ENCODE measurements at places on chromosomes 11 and 22.

DNA sequence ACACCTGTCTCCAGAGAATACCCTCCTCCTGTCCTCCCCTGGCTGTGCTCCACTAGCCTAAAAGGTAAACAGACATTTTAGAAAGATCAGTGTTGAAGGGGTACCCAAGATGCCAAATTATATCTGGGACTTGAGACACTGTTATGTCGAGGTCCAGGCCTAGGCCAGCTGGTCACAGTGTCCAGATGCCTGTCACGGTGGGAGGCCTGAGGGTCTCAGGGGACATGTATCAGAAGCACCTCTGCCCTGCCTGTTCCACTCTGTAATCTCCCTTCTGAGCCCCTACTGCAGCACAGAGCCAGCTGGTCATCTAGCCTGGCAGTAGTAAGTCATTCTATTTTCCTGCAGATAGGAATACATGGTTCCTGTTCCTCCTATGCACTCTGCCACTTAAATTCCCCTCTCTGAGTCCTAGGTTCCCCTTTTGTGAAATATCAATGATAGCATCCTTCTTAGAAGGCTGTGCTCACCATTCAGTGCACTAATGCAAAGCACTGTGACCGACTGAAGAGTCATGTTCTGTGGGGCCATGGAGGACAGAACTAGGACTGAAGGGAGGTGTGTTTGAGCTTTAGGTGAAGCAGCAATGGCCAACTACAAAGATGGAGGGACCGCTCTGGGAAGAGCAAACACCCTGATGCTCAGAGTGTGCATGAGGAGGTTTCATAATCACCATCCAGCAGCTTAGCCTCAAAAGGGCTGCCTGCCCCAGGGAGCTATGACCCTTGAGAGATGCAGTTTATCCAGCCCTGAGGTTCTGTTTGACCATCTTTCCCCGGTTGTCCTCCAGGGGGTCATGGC lies 44.8 kb upstream of the TUB start:
- no peak for DNase-seq

- no peak for DNase-seq
Measured at GRCh38 chr11:95674657-95675358, 114.8 kb downstream of the FAM76B start.

GRCh38 chr11:3205261-3206155 lies 13.1 kb downstream of the MRGPRG start:
- DNase-seq, result no peak

GRCh38 chr22:19120829-19121630 lies 1.2 kb downstream of the DGCR2 start:
- DNase-seq, result no peak

DNA sequence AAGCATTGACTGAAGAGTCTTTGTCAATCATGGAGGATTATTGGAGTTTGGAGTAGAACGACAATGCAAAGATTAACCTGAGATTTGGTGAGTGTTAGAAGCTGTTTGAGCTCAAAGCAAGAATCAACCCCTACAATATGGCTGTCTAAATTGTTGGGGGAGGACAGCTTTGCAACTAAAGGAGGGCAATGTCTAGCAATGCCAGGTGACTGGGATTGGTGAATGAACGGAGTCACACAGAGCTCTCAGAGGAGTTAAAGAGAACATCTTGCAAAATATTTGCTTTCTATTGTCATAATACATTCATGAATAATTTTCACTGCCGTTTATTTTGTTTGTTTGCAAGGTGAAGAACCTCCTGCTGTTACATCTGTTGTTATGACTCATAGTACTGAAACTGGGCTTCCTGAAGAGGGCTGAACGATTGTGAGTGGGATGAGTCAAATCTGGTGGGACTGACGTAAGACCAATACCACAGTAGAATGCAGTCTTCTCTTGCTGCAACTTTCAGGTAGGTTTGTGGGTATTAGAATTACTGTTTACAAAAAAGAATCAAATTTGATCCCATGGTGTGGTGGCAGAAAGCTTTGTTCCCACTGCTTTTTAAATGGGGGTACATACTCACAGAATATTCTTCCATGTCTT lies 281.9 kb downstream of the CADM1 start:
- DNase-seq, result peak; percentile 79

GRCh38 chr11:134517621-134518293 lies 105.7 kb upstream of the B3GAT1 start:
- DNase-seq, result no peak

DNA sequence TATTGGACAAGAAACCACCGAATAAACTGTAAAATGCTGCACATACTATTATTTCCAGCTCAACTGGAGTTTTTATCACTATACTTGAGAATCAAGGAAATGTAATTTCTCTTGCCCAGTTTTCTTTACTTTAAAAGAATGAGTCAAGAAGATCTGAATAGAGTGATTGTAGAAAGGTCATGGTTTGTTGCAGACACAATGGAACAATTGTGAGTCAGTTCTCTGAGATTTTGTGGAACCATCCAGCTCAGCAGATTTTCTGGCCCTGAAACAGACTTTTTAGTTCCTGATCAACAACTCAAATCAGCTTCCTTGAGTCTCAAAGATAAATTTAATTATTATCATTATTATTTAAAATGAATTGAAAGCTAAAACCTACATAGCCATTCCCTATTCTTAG lies 1.3 kb downstream of the TCN1 start:
- no peak for DNase-seq

DNA sequence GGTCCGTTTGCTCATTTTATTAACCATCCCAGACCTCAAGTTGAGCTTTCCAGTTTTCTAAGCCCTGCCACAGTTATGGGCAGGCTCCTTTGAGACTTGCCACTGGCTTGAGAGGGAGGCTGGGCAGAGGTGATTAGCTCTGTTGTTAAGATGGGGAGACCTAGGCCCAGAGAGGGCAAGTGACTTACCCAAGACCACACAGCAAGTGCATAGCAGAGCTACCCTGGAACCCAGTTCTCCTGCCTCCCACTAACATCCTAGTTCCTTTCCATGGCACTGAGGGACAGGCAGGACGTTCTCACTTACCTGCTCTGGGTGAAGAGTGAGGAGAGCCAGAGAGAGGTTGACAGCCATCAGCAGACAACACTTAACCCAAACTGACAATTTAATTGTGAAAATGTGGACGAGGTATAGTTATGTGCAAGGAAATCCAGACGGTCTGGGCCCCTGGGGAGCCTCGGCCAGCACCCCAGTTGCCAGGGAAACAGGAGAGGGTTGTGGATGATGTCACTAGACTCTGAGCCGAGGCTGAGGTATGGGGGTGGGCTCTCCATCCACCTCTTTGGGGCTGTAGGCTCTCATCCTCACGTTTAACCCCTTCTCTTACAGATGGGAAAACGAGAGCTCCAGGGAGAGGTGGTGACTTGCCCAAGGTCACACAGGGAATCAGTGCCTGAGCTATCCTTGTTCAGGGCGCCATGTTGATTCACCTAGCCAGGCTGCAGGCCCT lies 12.3 kb upstream of the WNT11 start:
- DNase-seq, result no peak

- DNase-seq, result no peak
Measured at GRCh38 chr11:134347441-134347840, 15.7 kb downstream of the GLB1L2 start.

- DNase-seq, result no peak
Measured at GRCh38 chr22:37044634-37045625, 6.6 kb upstream of the KCTD17 start.

- no peak for DNase-seq
Measured at GRCh38 chr11:83007909-83008580, 63.7 kb downstream of the RAB30 start.

DNA sequence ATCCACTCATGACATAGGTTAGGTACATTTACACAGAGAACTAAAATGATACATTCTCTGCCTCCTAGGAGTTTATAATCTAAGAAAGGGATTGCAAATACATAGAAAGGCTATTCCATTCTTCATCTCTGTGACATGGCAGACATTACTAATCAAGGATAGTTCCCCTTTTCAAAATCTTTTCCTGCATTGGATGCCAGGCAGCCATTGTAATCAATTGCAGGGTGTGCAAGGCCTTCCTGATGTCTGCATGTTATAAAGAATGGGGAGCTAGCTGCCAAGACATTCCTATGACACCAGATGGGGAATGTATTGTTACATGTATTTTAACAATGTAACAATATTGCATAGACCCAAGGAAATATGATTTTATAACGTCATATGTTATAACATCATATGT lies 82.0 kb downstream of the KIRREL3 start:
- no peak for DNase-seq

GRCh38 chr11:120523196-120523595 lies 11.6 kb downstream of the GRIK4 start:
- no peak for DNase-seq

- no peak for DNase-seq
Measured at GRCh38 chr22:24030186-24030702, 19.1 kb downstream of the CABIN1 start.

GRCh38 chr22:27226666-27227065 lies 569.3 kb downstream of the MIAT start:
- no peak for DNase-seq

GRCh38 chr11:65549096-65549495 lies 9.1 kb downstream of the LTBP3 start:
- no peak for DNase-seq
